ENCODE measurements at places on chromosomes 12 and 14.

GRCh38 chr12:67826946-67827720 is 162.1 kb upstream of the IFNG-AS1 start:
- DNase-seq = no peak

DNA sequence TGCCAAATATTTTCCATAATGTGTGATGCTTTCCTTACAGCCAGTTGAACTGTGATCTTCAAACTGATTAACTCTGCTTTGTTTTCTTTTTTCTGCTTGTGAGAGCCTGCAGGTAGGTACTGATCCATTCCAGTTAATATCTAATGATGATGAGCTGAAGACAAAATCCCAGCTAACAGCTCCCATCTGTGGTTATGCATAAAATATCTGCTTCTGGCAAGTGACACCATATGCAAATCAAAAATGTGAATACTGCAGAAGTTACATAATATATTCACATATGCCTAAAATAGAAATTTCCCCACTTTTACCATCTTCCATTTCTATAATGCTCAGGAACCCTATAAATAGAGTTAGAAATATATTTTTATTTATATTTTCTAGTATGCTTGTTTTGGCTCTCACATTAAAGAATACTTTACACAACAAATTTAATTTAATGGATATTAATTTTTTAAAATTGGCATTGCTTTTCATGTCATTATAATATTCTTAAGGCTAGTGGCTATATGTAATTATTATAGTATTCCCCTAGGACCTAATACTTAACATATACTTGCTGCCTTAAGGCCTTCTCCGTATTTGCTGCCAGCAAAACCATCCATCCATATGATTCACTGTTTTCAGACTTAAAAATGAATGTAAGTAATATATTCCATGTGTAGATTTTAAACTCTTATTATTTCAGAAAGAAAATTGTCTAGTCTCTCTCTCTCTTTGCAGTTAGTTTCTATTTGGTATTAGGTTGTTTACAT is 83.8 kb downstream of the CCER1 start:
- DNase-seq = no peak

DNA sequence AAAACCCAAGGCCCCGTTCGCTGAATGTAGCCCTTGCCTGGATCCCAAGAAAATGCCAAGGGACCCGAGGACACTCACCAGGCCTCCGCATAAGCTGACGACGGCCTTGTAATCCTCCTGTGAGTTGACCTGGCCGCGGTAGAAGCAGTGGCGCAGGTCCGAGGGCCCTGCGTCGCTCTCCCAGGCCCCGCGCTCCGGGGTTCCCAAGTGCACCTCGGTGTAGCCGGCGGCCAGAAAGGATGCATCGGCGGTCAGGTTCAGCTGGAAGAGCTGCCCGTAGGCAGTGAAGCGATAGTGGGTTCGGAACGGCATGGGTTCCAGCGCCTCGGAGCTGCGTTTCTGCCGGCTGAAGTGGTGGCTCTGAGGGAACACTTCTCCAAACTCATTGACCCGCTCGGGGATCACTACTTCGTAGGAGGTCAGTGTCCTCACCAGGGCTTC is 1.2 kb downstream of the ADAMTS20 start:
- DNase-seq = no peak

DNA sequence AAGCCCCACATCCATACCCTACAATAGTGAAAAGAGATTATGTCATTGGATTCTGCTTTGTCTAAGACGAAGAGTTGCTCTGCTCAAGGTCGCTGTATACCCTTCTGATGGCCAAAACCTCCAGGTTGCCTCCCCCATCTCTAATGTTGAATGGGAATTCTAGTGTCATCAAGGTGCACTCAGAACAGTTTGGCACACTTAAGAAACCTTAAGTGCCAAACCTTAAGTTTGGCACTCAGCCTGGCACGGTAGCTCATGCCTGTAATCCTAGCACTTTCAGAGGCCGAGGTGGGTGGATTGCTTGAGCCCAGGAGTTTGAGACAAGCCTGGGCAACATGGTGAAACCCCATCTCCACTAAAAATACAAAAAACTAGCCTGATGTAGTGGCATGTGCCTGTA is 1245.6 kb upstream of the SEL1L start:
- DNase-seq = no peak

- no peak for DNase-seq
These were observed 37.9 kb downstream of the B4GALNT3 start for GRCh38 chr12:497501-498160.

GRCh38 chr14:24068711-24069410 is 2.5 kb upstream of the CPNE6 start:
- no peak for DNase-seq

GRCh38 chr12:27220055-27220987 is 23.8 kb upstream of the STK38L start:
- DNase-seq = no peak

- no peak for DNase-seq
These were observed 51.5 kb downstream of the DCAF5 start for GRCh38 chr14:69101331-69101826.

DNA sequence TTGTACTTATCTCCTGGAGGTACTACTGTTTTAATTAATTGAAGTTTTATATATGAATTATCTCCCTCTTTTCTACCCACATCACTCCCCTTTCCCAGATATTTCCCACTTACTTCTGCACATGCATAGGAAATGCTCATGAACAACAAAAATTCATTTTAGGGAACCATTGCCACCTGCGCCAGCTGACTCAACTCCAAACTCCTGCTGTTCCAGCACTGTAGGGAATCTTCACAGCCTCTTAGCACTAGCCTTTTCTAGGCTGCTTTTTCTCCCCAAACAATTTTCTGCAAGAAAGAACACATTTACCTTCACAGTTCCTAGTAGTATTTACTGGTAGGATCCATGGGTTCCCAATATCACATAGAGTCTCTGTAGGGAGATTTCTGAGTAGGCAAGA is 268.4 kb downstream of the LRFN5 start:
- DNase-seq = no peak

GRCh38 chr12:120474616-120474960 is 5.0 kb upstream of the SRSF9 start:
- no peak for DNase-seq

- peak; percentile 82 for DNase-seq
These were observed 891.1 kb downstream of the TMEM121 start for GRCh38 chr14:106417224-106418049.

- no peak for DNase-seq
These were observed 8.6 kb downstream of the TCP11L2 start for GRCh38 chr12:106311139-106311538.

DNA sequence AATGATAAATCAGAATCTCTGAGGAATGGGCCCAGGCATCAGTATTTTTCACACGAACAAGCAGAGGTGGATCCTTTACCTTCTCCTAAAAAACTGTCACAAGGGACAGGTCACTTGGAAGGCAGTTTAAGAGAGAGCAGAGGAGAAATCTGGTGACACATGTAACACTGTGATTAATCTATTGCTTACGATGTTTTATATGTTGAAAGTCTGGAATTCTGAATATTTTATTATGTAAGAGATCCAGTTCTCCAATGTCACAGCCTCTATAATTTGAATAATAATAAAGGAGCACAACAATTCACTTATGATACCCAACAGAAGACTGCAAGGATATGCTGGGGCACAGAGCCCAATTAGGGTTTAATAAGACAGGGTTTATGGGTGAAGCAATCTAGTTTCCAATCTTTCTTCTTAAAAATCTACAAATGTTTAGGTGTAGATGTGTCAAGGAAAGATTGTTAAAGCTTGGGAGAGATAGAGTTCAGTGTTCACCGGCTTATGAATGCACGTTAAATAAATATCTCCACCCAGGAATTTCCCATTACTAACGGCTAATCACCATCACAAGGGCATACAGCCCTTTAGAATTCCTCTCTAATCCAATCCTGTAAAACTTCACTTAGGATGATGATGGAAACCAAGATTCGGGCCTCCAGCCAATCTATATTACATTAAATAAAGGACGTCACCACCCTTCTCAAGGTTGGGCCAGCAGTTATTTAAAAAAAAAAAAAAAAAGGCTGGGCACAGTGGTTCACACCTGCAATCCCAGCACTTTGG is 23.4 kb downstream of the DUSP16 start:
- no peak for DNase-seq

DNA sequence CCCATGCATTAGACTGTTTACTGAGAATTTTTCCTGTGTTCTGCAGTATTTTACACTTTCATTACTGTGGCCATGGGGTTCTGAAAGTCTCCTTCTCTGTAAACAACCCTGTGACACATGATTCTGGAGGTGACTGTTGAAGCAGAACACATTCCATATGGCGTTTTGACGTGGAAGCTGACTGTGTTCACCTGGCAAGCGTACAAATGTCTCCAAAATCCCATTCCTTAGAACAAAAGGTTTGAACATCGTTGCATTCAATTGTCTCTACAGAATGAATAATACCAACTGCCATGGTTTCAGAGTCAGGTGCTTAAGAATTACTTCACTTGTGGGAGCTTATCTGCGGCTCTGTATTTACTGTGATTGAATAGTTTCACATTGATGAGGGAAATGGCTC is 485.6 kb upstream of the TMEM132C start:
- no peak for DNase-seq

GRCh38 chr12:58750484-58750883 is 169.8 kb downstream of the LRIG3 start:
- no peak for DNase-seq

DNA sequence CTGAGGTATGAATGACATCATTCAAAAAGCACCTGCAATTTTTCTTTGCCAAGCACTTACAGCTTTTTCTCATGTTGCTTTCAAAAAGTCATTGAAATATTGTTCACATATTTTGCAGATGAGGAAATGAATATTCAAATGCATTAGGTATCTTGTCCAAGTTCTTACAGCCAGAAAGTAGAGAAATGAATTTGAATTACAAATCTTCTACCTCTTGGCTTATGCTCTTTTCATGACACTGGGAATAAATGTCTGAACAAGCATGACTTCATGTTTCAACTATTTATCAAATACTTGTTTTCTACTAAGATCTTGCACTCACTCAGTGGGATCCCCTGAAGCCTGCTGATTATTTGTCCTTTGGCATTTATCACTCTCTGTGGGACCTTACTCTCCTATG is 267.2 kb upstream of the BTG1 start:
- no peak for DNase-seq

DNA sequence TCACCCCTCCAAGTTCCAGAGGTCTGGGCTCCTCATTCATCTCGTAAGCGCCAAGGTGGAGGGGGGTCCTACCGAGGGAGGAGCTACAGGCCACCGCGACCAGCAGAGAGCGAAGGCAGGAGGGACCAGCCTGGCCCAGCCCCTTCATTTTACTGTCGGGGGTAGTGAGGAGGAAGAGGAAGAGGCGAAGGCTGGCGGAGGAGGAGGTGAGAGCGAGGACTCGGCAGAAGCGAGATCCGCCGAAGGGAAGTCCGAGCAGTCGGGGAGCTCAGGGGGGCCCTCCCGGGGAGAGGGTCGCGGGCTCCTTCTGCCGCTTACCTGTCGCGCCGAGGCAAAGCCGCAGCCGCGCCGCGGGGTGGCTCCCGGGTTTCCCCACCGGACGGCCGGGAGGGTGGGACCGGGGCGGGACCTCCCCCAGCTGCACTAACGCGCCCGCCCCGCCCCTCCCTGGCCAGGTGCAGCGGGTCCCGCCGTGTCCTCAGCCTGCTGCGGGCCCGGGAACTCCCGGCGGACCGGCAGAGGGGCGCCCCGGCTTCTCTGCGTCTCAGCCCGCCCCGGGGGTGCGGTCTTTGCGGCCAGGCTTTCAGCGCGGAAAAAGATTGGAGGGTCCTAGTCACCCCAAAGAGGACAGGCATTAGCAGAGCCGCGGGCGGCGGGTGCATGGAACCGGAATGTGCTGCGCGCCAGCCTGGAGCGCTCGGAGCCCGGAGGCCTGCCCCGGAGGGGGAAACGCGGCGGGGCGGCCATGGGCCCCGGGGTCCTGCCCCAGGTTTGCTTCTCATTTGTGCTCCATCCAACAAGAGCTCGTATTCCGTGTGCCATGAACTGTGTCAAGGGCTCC is at the start of gene GALNT6:
Gene GALNT6 (minus strand): TSS at position 124 of the 841 bp plus-strand sequence. CDS start 11,625 bp downstream, outside the sequence.
- peak; percentile 51 for DNase-seq

- DNase-seq = no peak
These were observed 64.5 kb upstream of the NAV3 start for GRCh38 chr12:77766224-77766623.

- no peak for DNase-seq
These were observed 133.1 kb downstream of the LRIG3 start for GRCh38 chr12:58787021-58787760.

GRCh38 chr12:74647256-74647655 is 109.6 kb downstream of the ATXN7L3B start:
- no peak for DNase-seq

- no peak for DNase-seq
These were observed 15.2 kb upstream of the LRP1-AS start for GRCh38 chr12:57162553-57163125.

DNA sequence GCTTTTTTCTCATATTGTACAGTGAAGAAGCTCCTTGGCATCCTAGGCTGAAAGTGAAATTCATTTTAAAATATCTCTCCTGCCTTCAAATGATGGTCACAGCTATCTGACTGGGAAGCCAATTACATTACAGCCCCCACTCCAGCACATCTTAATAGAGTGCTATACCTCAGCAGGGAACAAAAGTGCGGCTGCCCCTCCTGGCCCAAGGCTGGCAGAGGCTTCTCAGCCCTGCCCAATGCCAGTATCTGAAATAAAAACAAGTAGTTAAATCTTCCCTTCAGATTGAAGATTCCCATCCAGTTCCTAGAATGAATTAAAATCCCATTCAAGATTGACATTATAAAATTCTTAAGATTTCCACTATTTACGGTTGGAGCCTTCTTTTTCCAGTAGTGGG is 54.9 kb upstream of the GNG2 start:
- DNase-seq = no peak

- no peak for DNase-seq
These were observed 1.7 kb upstream of the SYNE3 start for GRCh38 chr14:95518045-95518751.

DNA sequence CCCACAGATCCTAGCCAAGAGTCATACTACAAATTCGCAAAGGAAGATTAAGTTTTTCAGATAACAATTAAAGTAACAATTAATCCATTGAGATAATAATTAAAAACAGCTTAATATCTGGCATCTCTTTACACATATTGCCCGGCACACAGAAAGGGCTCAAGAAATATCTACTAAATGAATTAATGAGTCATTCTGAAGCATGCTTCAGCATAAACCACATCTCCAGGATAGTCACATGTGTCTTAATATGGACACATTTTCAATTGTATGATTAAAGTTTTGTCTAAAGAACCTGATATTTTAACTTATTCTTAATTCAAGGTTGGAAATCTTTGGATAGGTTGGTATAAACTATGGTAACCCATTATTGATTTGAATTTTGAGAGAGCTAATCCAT is 9.6 kb downstream of the ITPR2 start:
- DNase-seq = no peak

GRCh38 chr12:12726555-12727093 is 9.5 kb downstream of the CDKN1B start:
- no peak for DNase-seq

DNA sequence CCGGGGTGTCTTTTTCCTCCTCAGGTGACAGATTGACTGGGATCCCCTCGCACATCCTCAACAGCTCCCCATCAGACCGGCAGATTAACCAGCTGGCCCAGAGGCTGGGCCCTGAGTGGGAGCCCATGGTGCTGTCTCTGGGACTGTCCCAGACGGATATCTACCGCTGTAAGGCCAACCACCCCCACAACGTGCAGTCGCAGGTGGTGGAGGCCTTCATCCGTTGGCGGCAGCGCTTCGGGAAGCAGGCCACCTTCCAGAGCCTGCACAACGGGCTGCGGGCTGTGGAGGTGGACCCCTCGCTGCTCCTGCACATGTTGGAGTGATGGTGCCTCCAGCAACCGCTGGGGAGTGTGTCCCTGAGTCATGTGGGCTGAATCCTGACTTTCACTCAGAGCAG is 172.8 kb downstream of the CRADD start:
- no peak for DNase-seq

GRCh38 chr14:96398432-96398831 is 6.5 kb downstream of the AK7 start:
- DNase-seq = no peak

GRCh38 chr14:100538351-100539002 is 48.7 kb downstream of the BEGAIN start:
- no peak for DNase-seq
